ENCODE measurements at places on chromosomes 1 and 21.

DNA sequence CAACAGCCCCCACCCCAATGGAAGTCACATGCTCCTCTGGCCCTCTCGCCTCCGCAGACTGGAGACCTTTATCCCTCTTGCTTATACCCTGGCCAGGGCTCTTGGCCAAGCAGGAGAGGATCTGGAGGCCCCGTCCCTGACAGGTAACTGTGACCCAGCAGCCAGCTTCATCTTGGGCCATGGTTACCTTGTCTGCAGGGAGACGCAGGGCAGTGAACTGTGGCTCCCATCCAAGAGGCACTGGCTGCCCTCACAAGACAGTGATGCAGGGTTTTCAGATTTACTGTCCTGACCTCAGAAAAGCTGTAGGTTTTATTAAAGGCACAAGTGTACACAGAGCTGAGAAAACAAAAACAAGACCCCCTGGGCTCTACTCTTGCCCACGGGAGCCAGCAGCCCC, 96.7 kb upstream of the KLHDC7A start:
- no peak for DNase-seq

GRCh38 chr1:62597281-62597680, at the start of gene ANGPTL3:
ANGPTL3 (plus strand) TSS chr1:62597520; CDS start chr1:62597567, 47 bp downstream.
- DNase-seq = no peak

DNA sequence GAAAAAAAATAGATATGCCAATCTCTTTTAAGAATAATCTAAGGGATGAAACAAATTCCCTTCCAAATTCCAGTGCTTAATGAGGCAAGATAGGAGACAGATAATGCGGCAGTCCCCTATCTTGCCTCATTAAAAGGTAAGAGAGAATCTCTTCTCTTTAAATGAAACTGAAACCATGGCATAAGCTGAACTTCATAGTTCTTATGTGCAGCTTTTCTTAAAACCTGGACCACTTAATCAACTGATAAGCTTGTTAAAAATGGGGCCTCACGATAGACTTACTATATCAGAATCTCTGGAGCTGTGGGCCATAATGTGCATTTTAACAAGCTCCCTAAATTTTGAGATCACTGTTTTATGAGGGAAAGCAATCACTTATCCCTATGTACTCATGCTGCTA, 79.2 kb downstream of the NIBAN1 start:
- DNase-seq = no peak

DNA sequence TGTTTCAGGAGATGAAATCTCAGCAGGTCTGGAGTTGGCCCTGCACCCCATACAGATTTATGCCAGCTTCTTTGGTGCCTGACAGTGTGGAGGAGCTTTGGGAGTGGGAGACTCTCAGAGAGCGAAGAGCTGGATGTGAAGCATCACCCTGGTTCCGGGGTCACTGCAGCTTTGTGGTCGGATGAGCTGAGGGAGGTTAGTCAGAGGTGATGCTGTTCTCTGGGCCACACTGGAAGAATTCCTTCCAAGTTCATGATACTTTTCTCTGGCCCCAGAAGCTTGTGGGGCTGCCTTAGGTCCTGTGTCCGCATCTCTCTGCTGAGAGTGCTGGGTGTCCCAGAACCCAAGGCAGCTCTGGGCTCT, 467.8 kb downstream of the CAMTA1 start:
- DNase-seq = no peak

DNA sequence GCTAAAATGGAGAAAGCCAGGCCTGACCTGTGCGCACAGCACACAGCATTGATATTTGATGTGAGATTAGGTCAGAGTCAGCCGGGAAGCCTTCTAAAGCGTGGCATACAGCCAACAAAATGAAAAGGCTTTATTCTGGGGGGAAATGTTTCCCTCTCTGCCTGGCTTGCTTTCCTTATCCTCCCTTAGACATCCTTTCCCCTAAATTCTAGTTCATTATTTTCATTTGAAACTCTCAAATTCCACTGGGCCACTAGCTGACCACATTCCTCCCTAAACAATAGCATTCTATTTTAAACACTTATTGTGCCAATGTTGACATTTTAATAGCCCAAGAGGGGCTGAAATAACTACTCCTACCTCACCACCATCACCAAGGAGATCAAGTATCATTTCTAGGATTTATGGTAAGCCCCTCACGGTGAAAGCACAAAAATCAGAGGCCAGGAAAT, 49.4 kb downstream of the LEPR start:
- no peak for DNase-seq

DNA sequence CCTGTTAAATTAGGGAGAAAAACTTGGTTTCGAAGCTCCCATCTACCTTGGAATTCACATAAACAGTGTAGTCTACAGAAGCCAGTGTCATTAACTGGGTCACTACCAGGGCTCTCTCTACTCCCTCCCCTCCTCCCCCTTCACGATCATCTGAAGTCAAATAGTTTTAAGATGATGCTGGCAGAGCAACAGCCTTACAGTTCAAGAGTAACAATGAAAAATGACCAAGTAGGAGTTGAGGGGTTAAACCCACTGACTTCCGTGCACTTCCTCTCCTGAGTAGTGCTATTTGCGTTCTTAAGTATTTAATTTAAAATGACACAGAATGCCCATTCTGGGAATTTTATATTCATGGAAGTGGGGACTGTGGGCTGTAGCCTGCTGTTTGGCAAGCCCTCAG, 236.9 kb downstream of the SIPA1L2 start:
- no peak for DNase-seq

DNA sequence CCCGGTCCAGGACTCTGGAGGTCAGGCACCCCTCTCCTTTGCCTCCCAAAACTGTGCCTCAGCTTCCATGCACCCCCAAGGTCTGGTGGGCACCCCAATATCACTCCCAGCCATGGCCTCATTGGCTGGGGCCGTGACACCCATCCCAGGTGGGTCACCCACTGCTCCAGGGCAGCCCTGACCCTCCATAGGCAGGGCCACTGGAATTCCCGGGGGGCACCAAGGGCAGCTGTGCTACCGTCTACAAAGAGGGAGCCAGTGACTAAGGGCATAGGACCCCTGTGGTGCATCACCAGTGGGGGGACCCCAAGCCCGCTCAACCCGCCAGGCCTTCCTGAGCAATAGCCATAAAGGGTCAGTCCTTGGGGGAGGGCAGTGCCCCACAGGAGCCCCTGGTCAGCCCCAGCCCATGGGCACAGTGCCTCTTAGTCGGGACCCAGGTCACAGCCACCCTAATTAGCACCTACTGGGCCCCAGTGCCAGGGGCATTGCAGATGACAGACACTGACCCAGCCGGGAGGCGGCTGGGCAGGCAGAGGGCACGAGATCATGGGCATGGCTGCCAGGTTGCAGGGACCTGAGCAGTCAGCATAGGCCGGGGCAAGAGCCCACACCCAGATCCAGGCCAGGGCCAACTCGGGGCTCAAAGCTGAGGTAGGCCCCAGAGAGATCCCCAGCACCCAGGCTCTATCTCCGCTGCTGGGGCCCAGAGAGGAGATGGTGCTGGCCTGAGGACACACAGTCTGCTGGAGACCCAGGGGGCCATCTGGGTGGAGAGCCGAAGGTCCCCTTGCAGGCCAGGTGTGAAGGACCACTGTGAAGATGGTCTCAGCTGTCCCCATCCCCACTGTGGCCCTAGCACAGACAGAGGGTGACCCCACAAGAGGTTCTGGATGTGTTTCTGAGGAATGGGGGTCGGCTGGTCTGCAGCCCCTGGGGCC, 19.0 kb upstream of the ARF1 start:
- no peak for DNase-seq

DNA sequence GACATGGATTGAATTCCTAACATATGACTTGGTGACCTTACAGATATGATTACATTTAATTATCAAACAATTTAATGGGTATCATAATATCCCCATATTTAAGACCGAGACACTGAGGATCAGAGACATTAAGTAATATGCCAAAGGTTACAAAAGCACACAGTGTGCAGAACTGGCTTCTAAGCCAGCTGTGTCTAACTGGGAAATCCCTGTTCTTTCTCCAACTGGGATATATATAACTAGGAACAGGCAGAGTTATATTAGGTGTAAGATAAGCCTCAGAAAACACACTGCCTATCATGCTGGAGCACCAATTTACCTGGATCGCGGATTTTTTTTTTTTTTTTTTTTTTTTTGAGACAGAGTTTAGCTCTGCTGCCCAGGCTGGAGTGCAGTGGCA, 88.3 kb upstream of the ADGRL2 start:
- DNase-seq = no peak

DNA sequence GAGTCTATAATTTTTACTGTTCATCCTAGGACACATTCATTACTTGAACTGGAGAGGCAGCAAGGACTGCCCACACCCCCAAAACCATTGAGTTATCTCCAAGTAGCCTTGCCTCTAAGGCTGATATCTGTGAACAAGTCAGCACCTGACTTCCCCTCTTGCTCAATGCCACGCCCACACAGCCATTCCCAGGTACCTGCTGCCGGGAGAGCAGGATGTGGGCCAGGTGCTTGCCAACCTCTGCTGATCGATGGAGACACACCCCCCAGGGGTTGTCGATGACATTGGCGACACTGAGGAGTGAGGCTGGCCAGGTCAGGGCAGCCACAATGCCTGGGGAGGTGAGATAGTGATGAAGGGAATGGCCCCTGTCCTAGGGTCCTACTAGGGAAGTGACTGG, 60.1 kb downstream of the TMCO4 start:
- no peak for DNase-seq

- DNase-seq = no peak
Measured at GRCh38 chr1:59266180-59266926, 30.5 kb upstream of the FGGY start.

DNA sequence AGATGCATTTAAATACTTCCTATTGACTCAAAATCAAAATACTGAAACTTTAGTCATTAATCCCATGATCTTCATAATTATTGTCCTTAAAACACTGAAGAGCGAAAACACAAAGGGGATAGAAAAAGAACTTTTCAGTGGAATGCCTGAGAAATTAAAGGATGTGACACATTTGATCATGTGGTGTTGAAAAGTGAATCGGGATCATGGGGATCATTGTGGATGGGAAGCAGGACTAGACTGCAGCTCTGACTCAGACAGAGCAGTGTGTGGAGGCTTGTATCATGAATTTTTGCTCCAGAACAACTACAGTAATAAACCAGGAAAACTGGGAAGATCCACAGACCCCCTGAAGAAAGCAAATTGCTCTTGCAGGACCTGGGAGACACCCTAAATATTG, 161.1 kb upstream of the CXADR start:
- DNase-seq = no peak

- no peak for DNase-seq
Measured at GRCh38 chr1:156712626-156713025, 7.2 kb upstream of the CRABP2 start.

- no peak for DNase-seq
Measured at GRCh38 chr21:19490481-19490880, 1086.9 kb upstream of the TMPRSS15 start.

GRCh38 chr1:213783893-213784292, 203.9 kb upstream of the PROX1 start:
- DNase-seq = peak; percentile 77

GRCh38 chr1:185444676-185445075, 127.6 kb upstream of the IVNS1ABP start:
- DNase-seq = no peak

- DNase-seq = no peak
Measured at GRCh38 chr1:231606712-231607111, 19.9 kb upstream of the DISC1 start.

DNA sequence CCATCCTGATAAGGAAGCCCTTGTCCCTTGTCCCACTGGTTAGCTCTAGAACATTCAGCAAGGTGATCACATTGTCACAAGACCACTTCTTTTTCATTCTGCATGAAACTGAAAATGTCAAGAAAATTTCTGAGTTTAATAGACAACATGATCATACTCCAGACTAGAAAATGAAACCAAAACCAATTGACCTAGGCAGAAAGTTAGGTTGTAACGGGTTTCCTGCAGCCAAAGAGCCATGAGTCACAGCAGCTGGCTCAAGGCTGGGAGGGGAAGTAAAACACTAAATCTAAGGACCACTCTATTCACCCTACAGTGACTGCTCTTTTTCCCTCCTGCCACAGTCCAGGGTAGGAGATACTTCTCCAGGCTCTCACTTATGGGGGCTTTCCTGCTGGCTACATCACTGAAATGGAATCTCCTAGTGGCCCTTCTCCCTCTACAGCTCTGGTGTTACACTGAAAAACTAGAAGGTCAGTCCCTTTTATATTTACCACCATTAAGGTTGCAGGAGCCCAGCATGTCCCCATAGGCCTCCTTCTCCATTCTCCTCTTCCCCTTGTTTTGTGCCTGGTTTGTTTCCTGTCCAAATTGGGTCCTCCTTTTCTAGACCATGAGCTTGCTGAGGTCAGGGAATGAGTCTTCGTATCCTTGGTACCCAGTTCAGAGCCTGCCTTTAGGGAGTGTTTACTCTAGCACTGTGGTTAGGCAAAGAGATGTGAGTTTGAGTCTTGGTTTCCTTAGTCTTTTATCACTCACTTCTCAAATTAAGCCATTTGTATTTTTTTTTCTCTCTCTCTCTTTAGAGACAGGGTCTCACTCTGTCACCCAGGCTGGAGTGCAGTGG, 236.5 kb upstream of the JUN start:
- DNase-seq = peak; percentile 76

GRCh38 chr1:192601143-192601542, 25.6 kb downstream of the RGS1 start:
- no peak for DNase-seq

DNA sequence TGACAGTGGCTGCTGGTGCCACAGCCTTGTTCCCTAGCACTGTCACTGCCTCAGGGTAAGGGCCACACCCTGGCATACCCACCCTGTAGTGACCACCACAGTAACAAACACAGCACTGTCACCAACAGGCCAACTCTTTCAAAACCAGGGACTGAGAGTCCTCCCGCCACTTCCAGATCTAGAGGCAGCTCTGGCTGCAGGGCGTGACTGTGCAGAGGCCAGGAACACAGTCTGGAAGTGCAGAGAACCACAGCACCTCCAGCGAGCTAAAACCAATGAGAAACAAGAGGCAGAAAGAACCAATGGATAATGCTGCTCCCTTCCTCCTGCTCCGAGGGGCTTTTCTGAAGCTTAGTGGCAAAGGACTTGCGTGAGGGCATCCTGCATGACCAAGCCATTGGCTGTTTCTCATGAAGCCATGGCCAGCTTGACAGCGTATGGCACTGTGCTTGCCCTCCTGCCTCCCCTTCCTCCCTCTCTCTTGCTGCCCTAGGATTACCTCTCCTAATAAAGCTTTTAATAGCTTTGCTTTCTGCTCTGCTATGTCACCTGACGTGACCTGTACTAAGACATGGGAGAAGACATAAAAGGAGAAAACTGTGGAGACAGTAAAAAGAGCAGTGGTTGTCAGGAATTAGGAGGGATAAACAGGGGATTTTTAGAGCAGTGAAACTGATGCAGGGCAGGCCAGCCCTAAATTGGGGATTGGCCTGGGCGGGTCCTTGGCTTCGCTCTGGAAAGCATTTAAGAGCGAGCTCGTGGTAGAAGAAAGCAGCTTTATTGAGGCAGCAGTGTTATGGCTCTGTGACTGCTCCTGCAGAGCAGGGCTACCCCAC, 7.2 kb downstream of the PARP1 start:
- no peak for DNase-seq

DNA sequence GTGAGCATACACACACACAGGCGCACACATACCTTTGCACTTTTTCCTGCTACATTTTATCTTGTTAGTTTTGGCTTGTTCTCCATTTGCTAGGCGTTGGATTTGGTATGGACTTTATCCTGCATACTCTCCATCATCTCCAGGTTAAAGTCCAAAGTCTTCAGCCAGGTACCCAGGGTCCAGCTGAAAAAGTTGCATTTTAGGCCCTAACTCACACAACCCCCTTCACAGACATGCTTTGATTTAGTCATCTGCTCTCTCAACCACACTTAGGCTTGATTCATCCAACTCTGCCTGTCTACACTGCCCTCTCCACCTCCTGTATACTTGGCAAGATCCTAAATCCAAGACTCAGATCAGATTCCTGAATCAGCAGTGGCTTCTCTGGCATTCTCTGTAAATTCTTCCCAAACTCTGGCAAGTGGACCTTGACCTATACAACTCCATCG, 10.7 kb upstream of the LAMB3 start:
- DNase-seq = no peak

GRCh38 chr1:166064313-166064926, 102.4 kb downstream of the FAM78B start:
- no peak for DNase-seq
